Muscle of arm (tissue), 14 donors: ENCODE measurements at places on chromosomes 2 and 18.

DNA sequence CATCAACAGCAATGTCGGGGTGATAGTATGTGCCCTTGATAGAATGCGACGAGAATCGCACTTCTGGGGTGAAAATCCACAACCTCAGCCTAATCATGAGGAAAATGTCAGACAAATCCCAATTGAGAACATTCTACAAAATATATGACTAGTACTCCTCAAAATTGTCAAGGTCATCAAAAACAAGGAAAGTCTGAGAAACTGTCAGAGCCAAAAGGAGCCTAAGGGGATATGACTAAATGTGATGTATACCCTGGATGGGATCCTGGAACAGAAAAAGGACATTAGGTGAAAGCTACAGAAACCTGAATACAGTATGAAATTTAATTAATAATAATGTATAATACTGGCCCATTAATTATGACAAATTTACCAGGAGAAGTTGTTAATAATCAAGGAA, 7.6 kb upstream of the CACNB4 start:
- DNase-seq = no peak

DNA sequence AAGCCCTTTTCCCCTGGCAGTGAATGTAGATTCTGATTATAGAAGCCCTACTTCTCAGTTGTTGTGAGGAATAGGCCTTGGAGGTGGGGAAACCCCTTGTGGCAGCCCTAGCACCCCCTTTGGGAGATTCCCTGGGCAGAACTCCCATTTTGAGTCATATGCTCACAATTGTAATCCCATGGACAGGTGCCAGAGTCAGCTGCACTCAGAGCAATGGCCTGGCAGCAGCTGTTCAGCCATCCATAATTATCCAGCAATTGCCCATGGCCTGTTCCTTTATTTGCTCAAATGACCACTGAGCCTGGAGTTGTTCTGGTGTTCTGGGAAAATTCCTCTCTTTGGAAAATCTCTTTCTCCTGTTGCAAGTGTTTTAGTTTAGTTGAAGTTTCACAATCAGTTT, 71.7 kb downstream of the PTRHD1 start:
- DNase-seq = peak; percentile 77

DNA sequence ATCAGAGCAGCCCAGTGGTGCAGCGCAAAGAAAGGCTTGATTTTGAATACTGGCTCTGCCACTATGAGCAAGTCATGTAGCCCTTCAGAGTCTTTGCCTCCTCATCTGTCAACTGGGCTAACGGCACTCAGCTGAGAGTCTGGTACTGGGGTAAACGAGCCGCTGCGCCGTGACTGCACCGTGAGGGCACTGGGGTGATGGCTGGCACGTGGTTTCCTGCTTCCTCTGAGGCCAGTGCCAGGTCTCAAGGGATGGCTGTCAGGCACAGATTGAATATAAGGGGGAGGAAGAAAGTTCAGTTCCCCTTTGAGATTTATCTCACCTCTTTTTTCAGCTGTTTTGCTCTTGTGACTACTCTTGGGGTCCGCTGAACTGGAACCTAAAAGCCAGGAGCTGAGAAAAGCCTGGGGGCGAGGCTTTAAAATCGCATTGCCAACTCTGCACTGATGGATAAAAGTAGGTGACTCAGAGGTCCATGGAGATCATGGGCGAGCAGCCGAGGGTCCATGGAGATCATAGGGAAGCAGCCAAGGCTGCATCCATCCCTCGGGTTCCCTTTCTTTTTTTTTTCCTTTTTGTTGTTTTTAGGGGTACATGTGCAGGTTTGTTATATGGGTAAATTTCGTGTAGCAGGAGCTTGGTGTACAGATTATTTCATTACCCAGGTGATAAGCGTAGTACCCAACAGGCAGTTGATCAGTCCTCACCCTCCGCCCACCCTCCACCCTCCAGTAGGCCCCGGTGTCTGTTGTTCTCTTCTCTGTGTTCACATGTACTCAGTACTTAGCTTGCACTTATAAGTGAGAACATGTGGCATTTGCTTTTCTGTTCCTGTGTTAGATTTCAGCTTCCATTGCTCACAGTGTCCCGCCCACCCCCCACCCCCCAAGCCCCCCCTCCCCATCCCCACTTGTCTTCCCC, 114.3 kb downstream of the SPP2 start:
- DNase-seq = no peak

DNA sequence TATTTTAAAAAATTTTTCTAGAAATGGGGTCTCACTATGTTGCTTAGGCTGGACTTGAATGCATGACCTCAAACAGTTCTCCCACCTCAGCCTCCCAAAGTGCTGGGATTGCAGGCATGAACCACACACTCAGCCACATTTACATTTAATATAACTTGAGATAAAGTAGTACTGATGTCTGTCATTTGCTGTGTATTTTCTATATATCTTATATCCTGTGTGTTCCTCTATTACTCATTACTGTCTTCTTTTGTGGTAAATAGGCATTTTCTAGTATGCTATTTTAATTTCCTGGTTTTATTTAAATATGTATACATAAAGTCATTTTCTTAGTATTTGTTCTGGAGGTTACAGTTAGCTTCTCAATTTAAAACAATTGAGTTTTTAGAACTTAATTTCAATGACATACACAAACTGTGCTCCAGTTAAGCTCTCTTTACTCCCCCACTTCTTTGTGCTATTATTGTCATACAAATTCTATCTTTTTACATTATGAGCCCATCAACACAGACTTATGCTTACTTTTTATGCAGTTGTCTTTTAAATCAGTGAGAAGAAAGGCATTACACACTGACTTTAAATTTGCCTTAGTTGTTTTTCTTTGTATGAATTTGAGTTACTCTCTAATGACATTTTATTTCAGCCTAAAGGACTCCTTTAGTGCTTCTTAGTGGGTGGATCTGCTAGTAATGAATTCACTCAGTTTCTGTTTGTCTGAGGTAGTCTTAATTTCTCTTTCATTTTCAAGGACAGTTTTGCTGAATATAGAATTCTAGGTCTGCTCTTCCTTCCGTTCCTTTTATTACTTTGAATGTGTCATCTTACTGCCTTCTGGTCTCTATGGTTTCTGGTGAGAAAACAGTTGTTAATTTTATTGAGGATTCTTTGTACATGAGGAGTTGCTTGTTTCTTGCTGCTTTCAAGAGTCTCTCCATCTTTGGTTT, 6.2 kb upstream of the INPP4A start:
- no peak for DNase-seq

DNA sequence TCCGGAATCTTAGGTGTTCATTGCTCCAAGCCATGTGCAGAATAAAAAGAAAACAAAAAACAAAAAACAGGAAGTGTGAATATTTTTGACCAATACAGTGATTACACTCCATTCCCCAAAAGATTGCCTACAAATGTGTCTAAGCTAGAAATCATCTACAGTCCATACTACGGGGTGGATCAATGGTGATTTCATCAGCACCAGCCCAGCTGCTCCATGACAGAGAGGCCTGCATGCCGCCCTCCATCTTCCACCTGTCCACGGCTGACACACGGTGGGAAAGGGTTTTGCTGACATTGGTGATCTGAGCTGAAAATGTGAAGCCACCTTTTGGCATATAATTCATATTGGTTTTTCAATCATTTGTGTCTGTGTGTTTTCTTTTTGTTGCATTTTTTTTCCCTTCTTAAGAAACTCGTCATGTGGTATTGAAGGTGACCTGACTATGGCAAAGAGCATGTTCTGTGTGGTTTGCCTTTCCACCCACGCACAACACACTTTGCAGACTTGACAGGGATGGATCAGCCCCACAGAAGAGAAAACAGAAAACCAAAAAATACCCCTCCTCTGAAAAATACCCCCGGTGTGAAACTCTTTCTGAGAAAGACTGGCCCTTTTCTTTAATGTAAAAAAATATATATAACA, 533.1 kb downstream of the RNF144A start:
- no peak for DNase-seq
